Stimulated activated CD4-positive, alpha-beta T cell treated with anti-CD3 and anti-CD28 coated beads, Interleukin-4, amount 100 ng/mL, for 24 hours (primary cell): ENCODE measurements at places on chromosomes 1 and 21.

GRCh38 chr1:84861516-84861915, 31.5 kb downstream of the LPAR3 start:
- DNase-seq = no peak

DNA sequence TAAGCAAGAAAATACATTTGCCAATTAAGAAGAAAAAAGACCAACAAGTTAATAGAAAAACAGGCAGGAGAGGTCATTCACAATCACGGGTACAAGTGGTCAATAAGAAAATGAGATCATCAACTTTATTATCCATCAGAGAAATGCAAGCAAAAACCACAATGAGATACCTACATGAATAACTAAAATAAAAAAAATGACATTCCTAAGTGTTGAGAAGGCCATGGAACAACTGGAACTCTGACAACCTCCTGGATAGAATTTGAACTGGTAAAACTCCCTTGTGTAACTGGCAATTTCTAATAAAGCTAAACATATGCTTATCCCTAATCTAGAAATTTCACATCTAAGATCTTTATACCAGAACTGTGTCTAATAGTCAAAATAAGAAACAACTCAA, 135.4 kb upstream of the BACE2 start:
- DNase-seq = no peak

DNA sequence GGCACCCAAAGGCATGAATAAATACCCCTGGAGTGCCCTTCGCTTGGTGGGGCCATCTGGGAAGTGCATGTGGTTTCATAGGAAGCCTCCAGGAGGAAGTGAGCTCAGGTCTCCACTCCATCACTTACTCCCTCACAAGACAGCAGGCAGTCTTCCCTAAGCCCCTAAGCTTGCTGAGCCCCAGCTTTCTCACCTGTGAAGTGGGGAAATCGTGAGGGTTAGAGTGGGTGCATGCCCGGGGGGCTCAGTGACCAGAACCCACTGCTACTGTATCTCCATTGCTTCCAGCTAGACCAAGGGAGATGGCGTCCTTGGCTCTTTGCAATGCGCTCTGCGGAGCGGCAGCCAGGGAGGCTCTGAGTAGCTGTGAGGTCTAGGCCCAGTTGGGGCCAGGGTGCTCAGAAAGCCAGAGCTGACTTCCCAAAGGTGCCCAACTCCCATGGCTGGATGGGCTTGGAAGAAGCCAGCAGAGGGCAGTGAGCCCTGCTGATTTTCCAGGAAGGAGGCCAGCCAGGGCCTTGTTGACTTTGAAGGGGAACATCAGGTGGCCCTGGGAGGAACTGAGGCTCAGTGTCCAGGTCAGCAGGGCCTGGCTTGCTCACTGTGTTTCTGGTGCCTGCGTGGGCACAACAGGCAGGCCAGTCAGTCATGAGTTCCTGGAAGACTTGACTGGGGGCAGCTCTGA, 27.3 kb downstream of the CDCP2 start:
- no peak for DNase-seq

GRCh38 chr1:37481289-37482003, 7.1 kb downstream of the ZC3H12A start:
- peak; percentile 47 for DNase-seq

DNA sequence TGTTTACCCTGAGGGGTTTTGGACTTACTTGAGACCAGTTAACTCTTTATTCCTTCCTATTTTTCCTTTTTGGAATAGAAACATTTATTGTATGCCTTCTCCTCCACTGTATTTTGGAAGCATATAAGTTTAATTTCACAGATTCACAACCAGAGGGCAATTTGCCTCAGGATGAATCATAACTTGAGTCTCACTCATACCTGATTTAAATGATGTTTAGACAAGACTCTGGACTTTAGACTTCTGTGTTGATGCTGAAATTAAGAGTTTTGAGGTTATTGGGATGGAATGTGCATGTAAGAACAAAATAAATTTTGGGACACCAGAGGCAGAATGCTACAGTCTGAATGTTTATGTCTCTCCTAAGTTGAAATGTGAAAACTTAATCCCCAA, 7.1 kb upstream of the ADAM30 start:
- no peak for DNase-seq

GRCh38 chr1:15100880-15101760, 52.4 kb upstream of the TMEM51 start:
- DNase-seq = no peak

DNA sequence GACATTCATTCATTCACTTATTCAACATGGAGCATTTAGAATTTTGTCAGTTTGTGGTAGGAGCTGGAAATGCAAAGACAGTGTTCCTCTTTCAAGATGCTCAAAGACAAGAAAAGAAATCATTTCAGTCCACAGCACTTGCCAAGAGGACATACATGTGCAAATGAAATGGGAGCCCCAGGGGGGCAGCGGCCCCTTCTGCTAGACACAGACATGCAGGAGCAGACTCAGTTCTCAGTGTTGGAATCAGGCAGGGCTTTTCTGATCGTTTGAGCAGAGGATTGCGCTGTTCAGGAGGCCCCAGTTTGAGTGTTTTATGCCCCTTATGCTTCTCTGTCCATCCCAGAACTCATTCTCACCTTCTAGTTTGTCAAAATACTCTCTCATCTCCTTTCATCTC, 35.6 kb upstream of the VASH2 start:
- no peak for DNase-seq

DNA sequence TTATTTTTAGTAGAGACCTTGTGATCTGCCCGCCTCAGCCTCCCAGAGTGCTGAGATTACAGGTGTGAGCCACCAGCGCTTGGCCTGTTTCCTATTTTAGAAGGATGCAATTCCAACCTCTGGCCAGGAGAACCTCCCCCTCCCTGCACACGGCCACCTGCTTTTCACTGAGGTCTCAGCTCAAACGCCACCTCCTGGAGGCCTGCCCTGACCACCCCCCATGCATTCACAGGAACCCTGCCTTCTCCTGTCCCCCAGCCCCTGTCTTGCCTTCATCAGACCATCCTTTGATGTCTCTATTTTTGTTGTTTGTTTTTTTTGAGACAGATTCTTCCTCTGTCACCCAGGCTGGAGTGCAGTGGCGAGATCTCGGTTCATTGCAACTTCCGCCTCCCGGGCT, 2.3 kb downstream of the SRM start:
- no peak for DNase-seq

GRCh38 chr1:204085876-204086275, 13.0 kb downstream of the SOX13 start:
- no peak for DNase-seq

DNA sequence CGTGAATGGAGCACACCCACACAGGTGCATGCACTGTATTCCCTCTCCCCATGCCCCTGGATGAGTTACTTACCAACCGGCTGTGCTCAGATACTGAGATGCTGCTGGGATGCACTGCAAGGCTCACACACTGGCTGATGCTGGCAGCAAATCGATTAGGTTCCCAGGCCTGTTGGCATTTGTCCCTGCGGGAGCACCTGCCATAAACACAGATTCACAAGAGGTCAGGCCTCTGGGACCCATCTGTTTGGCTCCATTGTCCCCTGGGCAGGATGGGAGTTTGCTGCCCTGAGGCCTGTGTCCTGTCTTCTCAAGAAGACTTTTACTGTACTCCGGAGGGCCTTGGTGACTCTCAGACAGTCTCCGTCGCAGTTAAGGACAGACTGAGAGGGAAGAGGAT, 145.4 kb downstream of the PLXNA2 start:
- no peak for DNase-seq

DNA sequence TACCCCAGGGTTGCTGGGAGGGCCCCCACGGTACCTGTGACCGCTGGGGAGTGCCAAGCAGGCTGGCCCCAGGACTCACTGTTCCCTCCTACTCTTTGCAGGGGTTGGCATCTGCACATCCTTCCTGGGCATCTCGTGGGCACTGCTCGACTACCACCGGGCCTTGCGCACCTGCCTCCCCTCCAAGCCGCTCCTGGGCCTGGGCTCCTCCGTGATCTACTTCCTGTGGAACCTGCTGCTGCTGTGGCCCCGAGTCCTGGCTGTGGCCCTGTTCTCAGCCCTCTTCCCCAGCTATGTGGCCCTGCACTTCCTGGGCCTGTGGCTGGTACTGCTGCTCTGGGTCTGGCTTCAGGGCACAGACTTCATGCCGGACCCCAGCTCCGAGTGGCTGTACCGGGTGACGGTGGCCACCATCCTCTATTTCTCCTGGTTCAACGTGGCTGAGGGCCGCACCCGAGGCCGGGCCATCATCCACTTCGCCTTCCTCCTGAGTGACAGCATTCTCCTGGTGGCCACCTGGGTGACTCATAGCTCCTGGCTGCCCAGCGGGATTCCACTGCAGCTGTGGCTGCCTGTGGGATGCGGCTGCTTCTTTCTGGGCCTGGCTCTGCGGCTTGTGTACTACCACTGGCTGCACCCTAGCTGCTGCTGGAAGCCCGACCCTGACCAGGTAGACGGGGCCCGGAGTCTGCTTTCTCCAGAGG, 6.8 kb downstream of the XKR8 start:
- no peak for DNase-seq

- no peak for DNase-seq
These were observed 40.7 kb upstream of the PDE4B start for GRCh38 chr1:65751961-65752360.

- DNase-seq = no peak
These were observed 9.0 kb upstream of the GPR153 start for GRCh38 chr1:6269720-6270400.

DNA sequence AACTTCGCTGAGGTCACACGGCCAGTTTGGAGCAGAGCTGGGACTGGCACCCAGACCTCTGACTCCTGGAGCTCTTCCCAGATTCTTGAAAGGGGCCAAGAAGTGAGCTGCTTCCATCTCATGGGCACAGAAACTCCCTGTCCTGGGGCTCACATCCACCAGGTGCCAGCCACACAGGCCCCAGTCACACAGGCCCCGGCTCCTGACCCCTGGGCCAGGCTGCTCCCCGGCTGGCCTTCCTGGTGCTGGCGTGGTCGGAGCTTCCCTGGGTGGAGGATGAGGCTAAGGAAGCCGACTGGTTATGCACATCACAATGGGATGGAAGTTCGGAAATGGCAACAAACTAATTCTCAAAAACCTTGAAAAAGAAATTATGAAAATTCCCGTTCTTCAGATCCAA, 3.0 kb upstream of the GABRD start:
- no peak for DNase-seq

GRCh38 chr1:13512472-13512871, 1.3 kb downstream of the LRRC38 start:
- DNase-seq = no peak

GRCh38 chr1:7390604-7391000, 380.5 kb upstream of the VAMP3 start:
- DNase-seq = no peak

GRCh38 chr21:17602874-17603273, 9.8 kb downstream of the BTG3 start:
- no peak for DNase-seq

DNA sequence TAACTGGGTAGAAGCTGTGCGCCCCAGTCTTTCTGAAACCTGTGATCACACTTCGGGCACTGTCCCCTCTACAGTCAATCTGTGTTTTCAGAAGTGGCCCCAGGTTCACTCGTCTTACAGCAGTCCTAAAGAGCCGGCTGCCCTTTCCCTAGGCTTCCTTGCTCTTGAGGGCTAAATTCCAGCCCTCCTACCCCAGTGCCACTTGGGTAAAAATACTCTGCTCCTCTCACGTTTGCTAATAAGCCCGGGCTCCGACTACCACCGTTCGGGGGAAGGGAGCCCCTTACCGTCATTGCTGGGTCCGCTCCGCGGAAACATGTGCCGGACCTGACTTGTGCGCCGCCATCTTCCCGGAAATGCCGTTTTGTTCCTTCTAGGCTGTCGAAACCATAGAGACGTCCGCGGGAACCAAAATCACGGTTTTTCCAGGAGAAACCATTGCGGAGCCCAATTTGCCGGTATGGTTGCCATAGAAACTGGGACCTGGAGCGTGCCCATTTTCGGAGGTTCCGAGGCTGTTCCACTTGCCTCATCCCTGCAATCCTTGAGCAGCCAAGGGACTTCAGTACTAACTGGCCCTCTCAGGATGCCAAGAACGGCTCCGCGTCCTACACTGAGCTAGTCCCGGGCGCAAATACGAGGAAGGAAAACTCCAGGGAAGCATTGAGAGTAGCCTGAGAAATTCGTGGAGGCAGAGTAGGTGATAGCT, at the start of gene GPATCH4:
Gene GPATCH4, minus strand, starts transcription at position 358 of the 709 bp plus-strand sequence.
- peak; percentile 84 for DNase-seq

DNA sequence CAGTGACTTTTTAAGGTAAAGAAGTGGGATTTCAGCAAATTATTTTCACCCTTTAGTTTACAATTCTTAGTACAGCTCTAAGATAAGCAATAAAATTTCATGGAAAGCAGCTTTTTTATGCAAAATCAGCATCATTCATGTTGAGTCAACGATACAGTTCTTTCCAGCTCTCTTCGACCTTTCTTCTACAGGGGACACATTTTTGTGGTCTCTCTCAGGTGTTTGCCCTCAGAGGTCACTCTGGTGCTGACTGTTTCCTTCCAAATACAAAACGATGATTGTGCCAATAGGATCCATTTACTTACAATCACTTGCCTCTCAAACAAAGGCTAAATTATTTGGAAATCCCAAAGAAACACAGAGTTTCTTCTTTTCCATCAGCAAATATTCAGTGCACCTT, 51.0 kb downstream of the PSMG1 start:
- no peak for DNase-seq

GRCh38 chr1:208136459-208137182, 107.6 kb downstream of the PLXNA2 start:
- no peak for DNase-seq

GRCh38 chr1:21781815-21782348, 1.1 kb downstream of the USP48 start:
- DNase-seq = peak; percentile 25

- DNase-seq = no peak
These were observed 1.5 kb downstream of the CDC7 start for GRCh38 chr1:91501971-91502671.

DNA sequence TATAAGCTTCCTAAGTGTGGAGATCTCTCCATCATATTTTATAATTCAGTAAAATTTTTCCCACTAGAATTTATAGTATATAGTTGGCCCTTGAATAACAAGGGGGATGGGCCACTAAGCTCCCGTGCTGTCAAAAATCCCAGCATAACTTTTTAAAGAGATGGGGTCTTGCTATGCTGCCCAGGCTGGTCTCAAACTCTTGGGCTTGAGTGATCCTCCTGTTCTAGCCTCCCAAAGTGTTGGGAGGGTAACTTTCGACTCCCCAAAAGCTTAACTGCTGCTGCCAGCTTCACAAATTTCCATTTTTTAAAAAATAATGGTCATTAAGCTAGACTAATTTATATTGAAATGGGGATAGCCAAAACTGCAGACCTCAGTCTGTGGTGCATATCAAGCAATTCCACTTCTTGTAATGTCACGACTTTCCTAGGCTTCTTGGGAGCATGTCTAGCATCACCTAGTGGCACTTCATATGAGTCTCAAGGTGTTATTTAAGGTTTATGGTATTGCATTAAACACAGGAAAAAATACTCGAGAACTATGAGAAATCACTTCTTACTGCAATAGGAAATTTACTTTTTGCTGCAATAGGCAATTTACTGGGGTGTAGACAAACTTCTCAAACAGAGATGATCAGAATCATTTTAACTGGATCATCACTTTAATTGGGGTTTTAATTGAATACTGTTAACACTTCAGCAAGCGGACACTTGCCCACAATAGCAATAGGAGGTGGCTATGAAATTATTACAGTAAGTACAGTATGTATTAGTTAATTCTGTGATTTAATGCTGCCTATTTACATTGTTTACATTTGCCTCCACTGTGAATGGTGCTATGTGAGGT, 19.3 kb upstream of the ACTA1 start:
- no peak for DNase-seq

- DNase-seq = no peak
These were observed 32.7 kb downstream of the C1orf21 start for GRCh38 chr1:184419350-184420161.
